Stimulated activated CD8-positive, alpha-beta memory T cell treated with anti-CD3 and anti-CD28 coated beads, Interleukin-2, amount 100 ng/mL, for 1 hour (primary cell): ENCODE measurements at places on chromosomes 16 and 17.

DNA sequence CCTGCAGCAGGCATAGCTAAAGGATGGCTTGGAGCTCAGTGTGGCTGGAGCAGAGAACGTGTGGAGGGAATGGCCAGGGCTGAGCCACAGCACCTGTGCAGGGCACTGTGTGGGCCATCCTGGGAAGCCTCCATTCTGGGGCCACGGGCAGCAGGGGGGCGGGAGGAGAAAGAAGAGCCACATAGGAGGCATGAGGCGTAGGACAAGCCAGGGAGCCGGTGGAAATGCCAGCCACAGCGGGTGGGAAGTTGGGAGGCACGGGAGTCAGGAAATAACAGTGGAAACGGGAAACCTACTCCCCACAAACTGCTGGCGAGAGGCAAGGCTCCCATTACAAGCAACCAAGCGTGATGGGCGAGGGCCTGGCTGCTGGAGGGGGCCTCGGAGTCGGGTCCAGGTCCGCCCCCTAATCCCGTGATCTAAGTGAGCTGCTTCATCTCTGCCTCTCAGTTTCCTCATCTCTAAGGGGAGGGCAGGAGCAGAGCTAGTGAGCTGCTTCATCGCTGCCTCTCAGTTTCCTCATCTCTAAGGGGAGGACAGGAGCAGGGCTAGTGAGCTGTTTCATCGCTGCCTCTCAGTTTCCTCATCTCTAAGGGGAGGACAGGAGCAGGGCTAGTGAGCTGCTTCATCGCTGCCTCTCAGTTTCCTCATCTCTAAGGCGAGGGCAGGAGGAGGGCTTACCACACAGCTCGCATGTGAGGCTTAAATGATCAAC is 104.9 kb downstream of the ADCY9 start:
- DNase-seq: no peak

DNA sequence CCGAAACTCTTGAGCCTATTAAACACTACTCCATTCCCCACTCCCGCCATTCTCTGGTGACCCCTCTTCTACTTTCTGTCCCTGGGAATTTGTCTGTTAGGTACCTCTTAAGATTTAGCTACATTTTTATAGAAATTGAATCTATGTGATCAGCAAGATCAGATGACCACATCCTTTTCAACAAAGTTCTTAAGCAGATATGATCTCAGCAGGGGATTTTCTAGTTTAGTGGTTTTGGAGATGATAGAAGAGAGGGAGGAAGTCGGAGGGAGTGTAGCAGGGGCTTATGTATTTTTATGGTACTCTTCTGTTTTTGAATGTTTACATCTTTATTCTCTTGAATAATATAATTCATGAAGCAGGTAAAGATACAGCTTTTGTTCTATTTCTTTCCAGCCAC is 40.8 kb downstream of the RPA1 start:
- DNase-seq: no peak

- no peak for DNase-seq
Measured at GRCh38 chr17:27810211-27810901, 10.0 kb upstream of the NOS2 start.

DNA sequence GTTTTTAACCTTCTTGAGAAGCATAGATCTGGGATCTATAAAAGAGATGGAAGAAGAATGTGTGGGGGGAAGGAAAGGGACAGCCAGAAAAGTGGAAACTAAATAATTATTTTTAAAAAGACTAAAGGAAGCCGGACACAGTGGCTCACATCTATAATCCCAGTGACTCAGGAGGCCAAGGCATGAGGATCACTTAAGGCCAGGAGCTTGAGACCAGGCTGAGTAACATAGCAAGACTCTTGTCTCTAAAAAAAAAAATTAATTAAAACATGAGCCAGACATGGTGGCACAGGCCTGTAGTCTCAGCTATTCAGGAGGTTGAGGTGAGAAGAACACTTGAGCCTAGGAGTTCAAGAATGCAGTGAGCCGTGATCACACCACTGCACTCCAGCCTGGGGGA is 335.1 kb downstream of the GRIN2A start:
- DNase-seq: no peak

- DNase-seq: no peak
Measured at GRCh38 chr17:82056729-82057621, 5.3 kb downstream of the GPS1 start.

DNA sequence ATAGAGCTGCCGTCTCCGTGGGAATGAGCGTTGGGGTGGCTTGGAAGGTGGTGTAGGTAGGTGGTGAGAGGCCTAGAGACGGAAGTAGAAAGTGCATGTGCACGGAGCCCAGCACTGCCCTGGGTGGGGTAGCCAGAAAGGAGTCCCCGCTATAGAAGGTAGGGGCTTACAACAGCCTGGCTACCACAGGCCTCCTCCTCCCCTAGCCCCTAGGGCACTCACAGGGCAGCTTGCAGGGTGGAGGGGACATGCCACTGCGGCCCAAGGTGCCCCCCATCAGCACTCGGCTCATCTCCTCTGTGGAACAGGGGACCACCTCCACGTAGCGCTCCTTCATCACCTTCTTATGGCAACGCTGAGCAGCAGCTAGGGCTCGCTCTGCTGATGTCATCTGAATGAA is 5.0 kb downstream of the ESRP2 start:
- DNase-seq: no peak

DNA sequence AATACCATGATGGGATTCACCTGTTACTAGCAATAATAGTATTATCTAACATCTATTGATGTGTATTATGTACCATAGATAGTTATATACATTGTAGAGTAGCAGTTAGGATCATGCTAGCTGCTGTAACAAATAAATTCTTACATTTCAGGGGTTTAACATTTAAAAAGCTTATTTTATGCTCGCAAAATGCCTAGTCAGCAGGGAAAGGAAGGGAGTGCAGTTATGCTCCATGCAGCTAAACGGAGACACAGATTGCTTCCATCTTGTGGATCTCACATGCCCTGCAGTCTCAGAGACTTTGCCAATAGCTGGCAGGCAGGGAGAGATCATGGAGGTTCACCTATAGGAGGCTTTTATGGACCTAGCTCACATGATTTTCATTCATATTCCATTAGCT is 364.1 kb downstream of the TOX3 start:
- DNase-seq: no peak

- DNase-seq: no peak
Measured at GRCh38 chr16:65579050-65579449, 457.2 kb upstream of the CDH11 start.

GRCh38 chr17:72510351-72511016 is 389.7 kb downstream of the SOX9 start:
- DNase-seq: no peak

GRCh38 chr16:85611194-85611443 is 2.0 kb upstream of the GSE1 start:
- no peak for DNase-seq

DNA sequence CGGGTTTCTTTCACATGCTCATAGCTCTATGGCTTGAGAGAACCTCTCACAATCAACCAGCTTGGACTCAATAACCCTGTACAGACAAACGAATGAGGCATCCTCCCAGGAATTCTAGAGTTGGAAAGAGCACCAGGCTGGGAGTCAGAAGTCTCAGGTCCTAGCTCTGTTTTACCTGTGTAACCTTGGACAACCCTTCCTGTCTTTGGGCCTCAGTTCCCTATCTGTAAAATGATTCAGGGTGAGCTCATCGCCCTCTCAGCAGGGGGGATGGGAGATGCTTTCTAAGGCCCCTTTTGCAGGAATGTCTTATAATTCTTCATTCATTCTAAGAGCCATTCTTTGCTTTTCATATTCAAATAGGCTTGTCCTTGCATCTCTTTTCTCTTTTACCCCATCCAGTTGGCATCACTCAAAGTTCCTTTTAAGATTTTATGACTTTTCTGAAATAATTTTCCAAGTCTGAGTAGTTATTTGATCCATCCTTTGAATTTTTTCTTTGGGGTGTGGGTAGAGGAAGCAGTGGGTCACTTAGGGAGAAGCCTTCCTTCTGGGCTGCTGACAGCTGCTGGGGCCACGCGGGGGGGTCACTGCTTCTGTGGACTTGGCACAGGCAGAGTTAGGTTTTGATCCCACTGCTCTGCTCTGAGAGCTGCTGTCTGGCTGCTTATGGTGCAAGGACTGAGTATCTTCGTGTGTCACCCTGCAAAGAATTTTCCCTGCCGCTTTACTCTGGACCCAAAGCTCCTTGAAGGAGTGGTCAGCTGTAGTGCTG is 102.7 kb downstream of the UTP18 start:
- DNase-seq: no peak

GRCh38 chr16:80500961-80501525 is 39.8 kb upstream of the DYNLRB2 start:
- no peak for DNase-seq

DNA sequence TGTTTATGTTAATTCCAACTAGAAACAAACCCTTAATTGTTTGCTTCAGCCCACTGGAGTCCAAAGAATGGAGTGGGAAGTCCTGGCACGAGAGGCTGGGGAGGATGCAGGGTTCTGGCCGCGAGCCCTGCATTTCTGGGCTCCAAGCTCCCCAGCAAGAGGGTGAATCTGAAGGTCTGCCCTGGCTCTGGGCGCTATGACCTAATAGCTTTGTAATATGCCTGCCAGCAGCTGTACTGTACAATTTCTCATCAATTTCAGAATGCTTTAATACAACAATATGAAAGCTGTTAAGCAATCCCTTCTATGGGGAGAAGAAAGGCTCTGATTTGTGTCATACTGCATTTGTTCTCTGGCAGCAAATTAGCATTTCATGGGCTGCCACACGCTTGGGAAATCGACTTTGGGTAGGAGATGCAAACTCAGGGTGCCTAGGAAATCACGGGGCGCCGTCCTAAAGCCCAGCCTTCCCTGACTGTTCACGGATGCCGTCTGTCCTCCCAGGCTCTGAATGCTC is 43.8 kb downstream of the NDEL1 start:
- DNase-seq: no peak

GRCh38 chr17:73342050-73342522 is 30.3 kb upstream of the CDC42EP4 start:
- no peak for DNase-seq

- DNase-seq: no peak
Measured at GRCh38 chr17:48791128-48792032, 25.6 kb downstream of the TTLL6 start.

GRCh38 chr16:73549984-73550631 is 502.2 kb upstream of the ZFHX3 start:
- DNase-seq: no peak

- DNase-seq: no peak
Measured at GRCh38 chr16:11211977-11212797, 43.8 kb downstream of the SOCS1 start.

GRCh38 chr17:79459003-79459655 is 151.7 kb downstream of the RBFOX3 start:
- no peak for DNase-seq

DNA sequence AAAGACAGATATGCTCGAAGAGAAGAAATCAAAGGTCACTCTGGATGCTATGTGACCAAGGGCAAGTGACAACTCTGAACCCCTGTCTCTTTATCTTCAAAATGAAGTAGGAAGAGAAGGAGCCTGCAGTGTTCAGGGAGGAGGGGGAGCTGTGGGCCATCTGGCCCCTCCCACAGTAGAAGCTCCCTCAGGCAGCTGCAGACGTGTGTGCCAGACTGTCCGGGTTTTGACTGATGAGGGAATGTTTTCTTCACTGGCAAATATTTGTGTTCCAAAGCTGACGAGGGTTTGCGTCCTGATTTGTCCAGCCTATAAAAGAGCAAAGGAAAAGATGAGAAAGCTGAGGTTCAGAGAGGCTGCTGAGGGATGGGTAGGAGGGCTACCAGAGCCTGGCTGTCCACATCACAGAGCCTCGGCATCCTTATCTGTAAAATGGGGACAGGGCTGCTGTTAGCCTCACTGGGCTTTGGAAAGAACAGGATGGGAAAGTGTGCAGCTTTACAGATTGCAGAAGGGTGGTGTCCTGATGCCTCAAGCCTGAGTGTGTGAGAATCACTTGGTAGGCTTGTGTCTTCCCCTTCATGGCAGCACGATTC is 1.8 kb upstream of the GINS2 start:
- DNase-seq: no peak

DNA sequence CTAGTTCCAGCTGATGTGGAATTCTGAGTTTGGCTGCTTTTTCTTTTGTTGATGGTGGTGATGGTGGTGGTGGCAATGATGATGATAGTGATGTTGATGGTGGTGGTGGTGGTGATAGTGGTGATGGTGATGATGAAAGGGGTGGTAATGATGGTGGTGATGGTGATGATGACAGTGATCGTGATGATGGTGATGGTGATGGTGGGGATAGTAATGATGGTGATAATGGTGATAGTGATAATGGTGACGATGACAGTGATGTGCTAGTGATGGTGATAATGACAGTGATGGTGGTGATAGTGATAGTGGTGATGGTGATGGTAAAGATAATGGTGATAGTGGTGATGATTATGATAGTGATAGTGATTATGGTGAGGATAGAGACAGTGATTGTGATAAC is 61.5 kb downstream of the BMERB1 start:
- DNase-seq: no peak

GRCh38 chr16:50684823-50685461 is 3.8 kb upstream of the SNX20 start:
- no peak for DNase-seq

DNA sequence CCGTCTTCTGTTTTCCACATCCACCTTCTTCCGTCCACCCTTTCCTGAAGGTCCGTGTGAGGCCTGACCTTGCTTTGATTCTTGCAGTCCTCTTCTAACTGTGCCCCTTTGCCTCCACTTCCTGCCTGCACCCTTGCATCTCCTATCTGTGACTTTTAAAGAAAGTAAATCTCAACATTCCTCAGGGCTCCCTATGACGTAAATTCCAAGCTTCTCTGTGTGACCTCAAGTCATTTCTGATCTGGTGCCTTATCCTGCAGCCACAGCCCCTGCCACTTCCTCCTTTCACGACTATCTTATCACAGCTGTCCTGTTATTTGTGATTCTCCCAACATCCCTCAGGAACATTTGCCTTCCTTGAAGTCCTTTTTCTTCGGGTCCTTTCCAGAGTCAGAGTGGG is 520.5 kb downstream of the CDH13 start:
- DNase-seq: no peak

- DNase-seq: no peak
Measured at GRCh38 chr16:72256398-72257066, 84.6 kb upstream of the PMFBP1 start.

DNA sequence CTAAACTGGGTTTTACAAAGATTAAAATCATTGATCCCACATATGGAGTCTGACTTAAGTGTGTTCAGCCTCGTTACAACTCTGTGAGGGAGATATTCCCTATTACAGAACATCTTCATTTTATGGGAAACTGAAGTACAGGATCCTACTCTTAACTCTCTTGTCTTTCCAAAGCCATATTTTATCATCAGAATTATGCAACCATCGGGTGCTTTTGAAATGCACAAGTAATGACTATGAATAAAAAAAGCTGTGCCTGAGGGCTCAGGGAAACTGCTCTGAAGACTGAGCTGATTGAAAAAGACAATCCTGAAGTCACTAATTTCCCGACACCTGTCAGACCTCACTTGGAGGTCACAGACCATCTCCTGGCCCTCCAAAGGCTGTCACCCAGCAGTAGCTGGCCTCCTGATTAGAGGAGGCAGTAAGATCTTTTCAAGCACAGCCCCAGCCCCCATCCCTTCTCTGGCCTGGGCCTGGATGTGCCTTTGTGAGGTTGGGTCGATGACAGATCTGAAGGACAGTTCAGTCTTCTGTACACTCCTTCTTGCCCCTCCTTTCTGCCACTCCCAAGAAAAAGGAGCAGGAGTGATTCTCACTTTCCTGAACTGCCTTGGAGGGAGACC is 5.6 kb downstream of the AKAP1 start:
- no peak for DNase-seq
